Mesothelial cell of epicardium (in vitro differentiated cells): ENCODE measurements at places on chromosomes 3 and 15. TPM values are rescaled to one million over a fixed set of nuclear protein-coding genes. Genes with fewer than 3 reads are reported as not detected.

TRH gene
- 0.13 to 0.38 TPM (median 0.31 TPM) in 3 replicates for total RNA-seq

FILIP1L gene
- 15.6 to 19.8 TPM (median 15.7 TPM) in 3 replicates for total RNA-seq

SAMD7 gene
- total RNA-seq: not detected in 3 replicates

TRIM42 gene
- total RNA-seq: not detected in 3 replicates

FGF12 gene
- 0.97 to 1.2 TPM (median 1.0 TPM) in 3 replicates for total RNA-seq

GOLGA6L7 gene
- total RNA-seq: not detected in 3 replicates

AP3S2 gene
- 25.3 to 28.3 TPM (median 26.5 TPM) in 3 replicates for total RNA-seq

GOLGA8H gene
- 0.29 to 0.51 TPM (median 0.47 TPM) in 3 replicates for total RNA-seq

MNS1 gene
- total RNA-seq: 2.5 to 3.4 TPM (median 2.7 TPM) in 3 replicates

MED12L gene
- total RNA-seq: 13.5 to 16.9 TPM (median 13.8 TPM) in 3 replicates

EXOSC7 gene
- 53.6 TPM in 3 replicates for total RNA-seq

ABCF3 gene
- total RNA-seq: 65.7 to 67.9 TPM (median 67.8 TPM) in 3 replicates
